ENCODE measurements at places on chromosomes 2 and 18. TPM values are rescaled to one million over a fixed set of nuclear protein-coding genes. Genes with fewer than 3 reads are reported as not detected.

- peak; percentile 69 for DNase-seq
Measured at GRCh38 chr2:120177001-120177621, 46.1 kb downstream of the TMEM185B start.

GRCh38 chr2:109558076-109558882 is 55.5 kb downstream of the SEPTIN10 start:
- DNase-seq, result peak; percentile 24

DNA sequence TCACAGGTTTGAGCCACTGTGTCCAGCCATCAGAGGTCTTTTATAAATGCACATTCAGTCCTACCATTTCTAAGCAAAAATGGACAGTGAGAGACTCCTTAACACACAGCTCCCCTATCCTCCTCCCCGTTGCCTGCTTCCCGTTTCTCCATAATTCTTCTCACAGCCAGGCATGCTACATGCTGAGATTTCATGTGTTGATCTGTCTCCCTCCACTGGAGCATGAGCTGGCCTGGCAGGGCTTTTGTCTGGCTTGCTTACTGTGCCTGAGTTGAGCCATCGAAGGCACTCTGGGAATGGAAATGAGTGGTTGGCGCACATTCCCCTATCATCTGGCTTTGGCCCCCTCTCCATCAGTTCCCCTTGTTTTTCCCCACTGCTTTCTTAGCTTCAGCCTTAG is 413.5 kb downstream of the PTPRM start:
- DNase-seq, result no peak

- DNase-seq, result no peak
Measured at GRCh38 chr2:162462911-162463310, 119.0 kb downstream of the GCA start.

Gene NCL
- 106 TPM for total RNA-seq

DNA sequence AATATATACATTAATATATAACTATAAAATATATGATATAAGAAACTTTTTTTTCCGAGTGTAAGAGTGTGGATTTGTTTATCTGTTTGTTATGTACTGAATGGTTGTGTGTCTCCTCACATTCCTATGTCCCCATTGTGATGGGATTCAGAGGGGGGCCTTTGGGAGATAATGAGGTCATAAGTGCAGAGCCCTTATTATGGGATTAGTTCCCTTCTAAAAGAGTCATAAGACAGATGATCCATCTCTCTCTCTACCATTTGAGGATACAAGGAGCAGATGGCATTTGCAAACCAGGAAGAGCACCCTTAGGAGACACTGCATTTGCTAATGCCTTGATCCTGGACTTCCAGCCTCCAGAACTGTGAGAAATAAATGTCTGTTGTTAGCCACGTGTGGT is 30.3 kb upstream of the SAP130 start:
- no peak for DNase-seq

Gene CD8B2
- not detected for total RNA-seq

DNA sequence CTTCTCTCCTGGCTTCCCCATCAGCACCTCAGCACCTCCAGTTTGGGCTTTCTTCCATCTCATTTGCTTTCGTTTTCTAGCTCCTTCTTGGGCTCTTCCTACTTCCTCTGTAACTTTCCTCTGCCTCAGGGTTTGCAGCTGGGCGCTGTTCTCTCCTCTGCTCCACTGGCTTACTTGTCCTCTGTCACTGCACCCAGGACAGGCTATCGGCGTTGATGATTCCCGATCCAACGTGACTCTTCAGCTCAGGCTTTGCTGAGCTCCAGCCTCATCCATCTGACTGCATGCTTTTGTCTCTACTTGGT is 362.4 kb downstream of the CYRIA start:
- DNase-seq, result no peak

DNA sequence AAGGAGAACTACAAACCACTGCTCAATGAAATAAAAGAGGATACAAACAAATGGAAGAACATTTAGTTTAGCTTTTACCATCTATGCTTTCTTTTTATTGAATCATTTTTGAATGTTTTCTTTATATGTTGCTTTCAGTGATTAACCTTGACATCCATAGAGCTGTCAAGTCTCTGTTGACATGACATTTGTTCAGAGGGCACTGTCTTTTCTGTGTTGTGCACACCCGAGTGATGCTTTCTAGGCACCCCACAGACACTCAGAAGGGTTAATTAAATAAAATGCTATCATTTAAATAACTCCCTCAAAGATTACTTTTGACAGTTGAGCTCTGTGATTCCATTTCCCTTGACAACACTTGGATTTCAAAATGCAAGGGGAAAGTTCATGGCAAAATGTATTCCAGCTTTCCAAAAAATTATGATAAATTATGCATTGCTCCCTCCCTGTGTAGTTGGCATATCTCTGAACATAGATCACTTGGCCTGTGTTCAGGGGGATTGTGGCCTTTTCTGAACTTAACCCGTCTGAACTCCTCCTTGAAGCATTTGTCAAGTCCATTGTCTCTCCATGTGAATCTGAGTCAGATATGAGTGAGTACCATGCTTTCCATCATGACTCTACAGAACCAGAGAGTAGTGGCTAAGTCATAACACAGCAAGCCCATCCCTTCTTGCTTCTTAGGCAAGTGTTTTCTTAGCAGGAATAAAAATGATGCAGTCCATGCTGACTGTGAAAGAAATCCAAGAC is 372.6 kb downstream of the RPRM start:
- DNase-seq, result no peak

Gene DSG4
- total RNA-seq, result not detected

Gene LYG1
- total RNA-seq, result not detected

DNA sequence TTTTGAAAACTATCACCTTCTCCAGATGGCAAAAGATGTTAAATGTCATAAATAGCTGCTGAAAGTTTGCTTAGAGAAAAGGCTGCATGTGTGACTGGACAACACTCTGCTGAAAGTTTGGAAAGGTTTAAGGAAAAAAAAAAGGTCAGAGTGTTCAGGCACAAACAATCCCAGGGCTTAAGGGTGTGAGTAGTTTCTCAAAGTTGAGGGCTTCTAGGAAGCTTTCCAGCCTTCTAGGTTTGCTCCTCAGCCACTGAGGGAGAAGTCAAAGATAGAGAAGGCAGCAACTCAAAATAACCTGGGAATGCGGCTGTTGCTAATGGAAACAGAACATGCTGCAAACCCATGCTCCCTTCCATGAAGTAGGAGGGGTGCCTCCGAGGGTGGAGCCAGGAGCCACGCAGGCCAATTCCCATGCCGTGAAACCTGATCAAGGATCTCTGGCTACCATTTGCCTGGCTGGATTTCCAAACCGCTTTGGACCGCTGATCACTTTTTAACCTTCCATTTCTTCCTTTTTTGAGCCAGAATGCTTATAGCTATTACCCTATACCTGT is 88.0 kb downstream of the TEX51 start:
- DNase-seq, result no peak

- DNase-seq, result no peak
Measured at GRCh38 chr18:50606609-50607008, 46.7 kb downstream of the MAPK4 start.

GRCh38 chr2:213161759-213162515 is 10.5 kb upstream of the IKZF2 start:
- DNase-seq, result no peak

Gene PRSS56
- not detected for total RNA-seq

Gene CCDC102B
- total RNA-seq, result 1.5 TPM

Gene G6PC2
- 0.55 TPM for total RNA-seq

- DNase-seq, result no peak
Measured at GRCh38 chr2:28086611-28087010, 196.1 kb downstream of the BABAM2 start.

- no peak for DNase-seq
Measured at GRCh38 chr2:71458413-71459083, 5.2 kb downstream of the DYSF start.

DNA sequence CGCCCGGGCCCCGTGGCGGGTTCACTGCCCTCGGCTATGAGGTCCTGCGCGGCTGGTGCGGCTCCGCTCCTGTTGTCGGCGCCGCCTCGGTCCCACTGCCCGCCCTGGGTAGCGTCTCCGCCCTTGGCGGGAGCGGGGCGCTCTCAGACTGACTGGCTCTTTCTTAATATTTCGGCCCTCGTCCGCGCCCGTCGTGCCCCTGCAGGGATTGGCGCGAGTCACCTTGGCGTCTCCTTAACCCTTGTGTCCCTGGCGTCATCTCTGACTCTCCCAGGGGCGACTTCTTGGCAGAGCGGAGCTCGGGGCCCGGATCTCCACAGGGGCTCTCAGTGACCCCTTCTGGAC is 1.3 kb downstream of the PTMA start:
- DNase-seq, result peak; percentile 54

- DNase-seq, result no peak
Measured at GRCh38 chr2:171583566-171583965, 61.3 kb downstream of the CYBRD1 start.

- DNase-seq, result no peak
Measured at GRCh38 chr2:215447673-215448081, 11.8 kb upstream of the FN1 start.

DNA sequence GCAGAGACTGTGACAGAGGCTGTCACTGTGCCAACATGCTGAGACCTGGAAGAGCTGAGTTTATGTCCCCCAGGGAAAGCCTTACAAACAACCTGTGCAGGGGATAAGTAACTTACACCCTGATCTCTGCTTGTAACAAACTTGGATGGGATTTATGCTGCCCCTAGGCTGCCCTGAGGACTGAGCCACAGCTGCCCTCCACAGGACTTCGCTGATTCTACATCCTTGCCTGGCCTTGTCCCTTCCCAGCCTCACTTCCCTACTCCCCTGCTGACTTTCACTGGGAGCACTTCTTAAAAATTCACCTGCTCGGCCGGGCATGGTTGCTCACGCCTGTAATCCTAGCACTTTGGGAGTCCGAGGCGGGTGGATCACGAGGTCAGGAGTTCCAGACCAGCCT is 45.9 kb upstream of the ASAP2 start:
- DNase-seq, result no peak

DNA sequence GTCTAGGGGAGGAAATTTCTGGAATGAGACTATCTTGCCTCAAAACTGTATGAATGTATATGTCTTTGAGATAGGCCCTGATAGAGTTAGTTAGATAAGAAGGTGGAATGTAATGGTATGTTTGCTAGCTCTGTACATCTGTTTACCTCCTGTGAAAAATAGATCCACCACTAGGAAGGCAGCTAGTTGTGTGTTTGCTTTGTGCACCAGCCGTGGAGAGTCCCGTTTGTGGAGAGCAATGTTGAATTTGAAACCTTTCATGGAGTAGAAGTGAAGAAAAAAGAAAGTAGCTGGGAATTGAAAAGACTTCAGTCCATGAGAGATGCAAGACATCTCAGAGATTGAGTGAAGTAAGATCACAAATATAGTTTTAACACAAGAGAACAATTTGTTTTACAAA is 25.4 kb downstream of the ASXL3 start:
- DNase-seq, result no peak

Gene FAM110C
- total RNA-seq, result 47.1 TPM

Gene ALLC
- total RNA-seq, result not detected

Gene VSNL1
- total RNA-seq, result 1.1 TPM

DNA sequence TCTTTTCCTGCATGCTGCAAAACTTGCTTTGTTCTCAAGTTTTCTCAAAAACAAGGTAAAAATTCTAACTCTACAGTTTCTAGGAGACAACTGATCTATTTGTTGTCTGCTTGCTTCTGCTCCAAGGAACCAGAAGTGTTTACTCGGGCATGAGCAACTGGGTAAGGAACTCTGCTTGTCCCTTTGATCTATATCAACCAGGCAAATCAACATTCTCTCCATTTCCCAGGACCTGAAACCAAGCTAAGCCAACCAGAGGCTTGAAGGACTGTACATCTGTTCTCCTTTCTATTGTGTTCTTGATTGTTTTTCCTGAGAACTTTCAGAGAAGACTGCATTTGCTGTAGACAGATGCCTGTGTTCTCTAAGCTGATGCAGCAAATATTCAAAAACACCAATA is 335.0 kb upstream of the KCNH7 start:
- no peak for DNase-seq

GRCh38 chr2:80396276-80396675 is 91.7 kb upstream of the LRRTM1 start:
- no peak for DNase-seq

Gene SCYGR6
- not detected for total RNA-seq

- peak; percentile 31 for DNase-seq
Measured at GRCh38 chr18:79496978-79497637, 101.4 kb downstream of the NFATC1 start.

DNA sequence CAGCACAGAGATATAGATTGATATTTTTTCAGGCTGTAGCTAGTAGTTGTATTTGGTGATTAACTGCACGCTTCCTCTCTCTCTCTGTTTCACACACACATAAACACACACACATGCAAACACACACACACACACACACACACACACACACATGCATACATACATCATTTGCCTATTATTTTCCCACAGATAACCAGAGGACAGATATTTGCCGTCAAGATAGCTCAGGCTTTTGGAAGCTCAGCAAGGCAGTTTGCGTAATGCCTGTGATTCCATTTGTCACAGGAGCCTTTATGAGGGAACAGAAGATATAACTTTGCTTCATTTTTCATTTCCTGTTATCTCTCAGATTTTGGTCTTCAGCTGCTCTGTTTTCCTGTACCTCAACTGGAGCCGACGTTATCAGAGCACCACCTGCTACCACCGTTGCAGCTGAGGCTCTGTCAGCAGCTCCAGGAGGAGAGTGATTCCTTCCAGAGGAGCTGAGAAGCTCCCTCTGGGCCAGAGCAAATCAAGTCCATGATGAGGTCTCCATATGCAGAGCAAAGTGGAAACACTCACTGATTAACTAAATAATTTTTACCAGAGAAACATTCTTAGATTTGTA is 341.9 kb upstream of the PIK3C3 start:
- no peak for DNase-seq

- DNase-seq, result peak; percentile 62
Measured at GRCh38 chr2:85887566-85888019, 1.2 kb downstream of the ST3GAL5 start.

- no peak for DNase-seq
Measured at GRCh38 chr2:155528034-155528433, 804.5 kb downstream of the NR4A2 start.

- no peak for DNase-seq
Measured at GRCh38 chr2:128773641-128774319, 455.1 kb upstream of the HS6ST1 start.

GRCh38 chr2:45370369-45370768 is 240.7 kb downstream of the SRBD1 start:
- DNase-seq, result no peak

GRCh38 chr18:12026562-12026961 is 45.3 kb downstream of the IMPA2 start:
- DNase-seq, result no peak

GRCh38 chr2:197090742-197091367 is 164.3 kb upstream of the PGAP1 start:
- DNase-seq, result no peak

GRCh38 chr18:62637807-62638687 is 77.3 kb upstream of the PHLPP1 start:
- DNase-seq, result peak; percentile 55

Gene ASXL3
- total RNA-seq, result 2.5 TPM

DNA sequence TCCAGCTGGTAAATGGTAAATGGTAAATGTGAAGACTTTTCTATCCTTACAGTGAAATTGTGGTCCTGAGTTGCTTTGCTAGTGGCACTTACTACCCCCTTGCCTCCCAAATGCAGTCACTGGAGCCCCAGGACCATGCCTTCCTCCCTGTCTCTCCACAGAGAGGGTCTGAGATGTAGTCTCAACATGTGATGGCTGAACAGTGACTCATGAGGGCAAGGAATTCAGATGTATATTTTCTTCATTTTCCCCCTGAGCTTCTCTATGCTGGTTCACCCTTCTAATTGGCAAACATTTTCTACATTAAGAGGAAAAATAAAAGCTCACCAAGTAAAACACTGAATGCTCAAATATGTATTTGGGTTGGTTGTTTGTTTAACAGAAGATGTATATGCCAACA is 232.0 kb downstream of the SH3BP4 start:
- DNase-seq, result no peak

Gene SCYGR4
- not detected for total RNA-seq

Measured in transverse colon (tissue), 4 donors.